ENCODE measurements at places on chromosomes 2 and 18. TPM values are rescaled to one million over a fixed set of nuclear protein-coding genes. Genes with fewer than 3 reads are reported as not detected.

Gene NR4A2
- 1.4 TPM for total RNA-seq

Gene ANKRD62
- not detected for total RNA-seq

Gene VAMP5
- 30.2 TPM for total RNA-seq

Gene SPC25
- total RNA-seq, result 3.7 TPM

Gene SF3B1
- 323 TPM for total RNA-seq

Gene RFX8
- 9.0 TPM for total RNA-seq
